ENCODE measurements at places on chromosomes 13 and 19.

- no peak for DNase-seq
Observed at GRCh38 chr19:7349231-7349591, 474 bp downstream of the ARHGEF18 start.

DNA sequence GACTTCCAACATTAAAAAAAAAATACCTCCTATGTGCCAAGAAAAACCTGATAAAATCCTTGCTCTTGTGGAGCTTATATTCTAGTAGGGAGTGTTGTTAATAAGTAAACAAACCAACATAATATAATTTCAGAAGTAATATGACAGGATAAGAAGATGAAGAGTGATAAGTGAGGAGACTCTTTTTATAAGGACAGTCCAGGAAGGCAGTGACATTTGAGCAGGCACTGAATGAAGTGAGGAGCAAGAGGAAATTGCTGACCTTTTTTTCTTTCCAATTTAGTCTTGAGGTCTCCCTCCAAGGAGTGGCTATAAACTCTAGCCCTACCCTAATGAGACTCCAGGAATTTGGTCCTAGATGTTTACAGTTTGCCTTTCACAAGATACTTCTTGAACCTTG lies 715.7 kb downstream of the SLITRK1 start:
- DNase-seq, result no peak

- DNase-seq, result no peak
Observed at GRCh38 chr13:27933118-27933517, 13.3 kb downstream of the PDX1 start.

DNA sequence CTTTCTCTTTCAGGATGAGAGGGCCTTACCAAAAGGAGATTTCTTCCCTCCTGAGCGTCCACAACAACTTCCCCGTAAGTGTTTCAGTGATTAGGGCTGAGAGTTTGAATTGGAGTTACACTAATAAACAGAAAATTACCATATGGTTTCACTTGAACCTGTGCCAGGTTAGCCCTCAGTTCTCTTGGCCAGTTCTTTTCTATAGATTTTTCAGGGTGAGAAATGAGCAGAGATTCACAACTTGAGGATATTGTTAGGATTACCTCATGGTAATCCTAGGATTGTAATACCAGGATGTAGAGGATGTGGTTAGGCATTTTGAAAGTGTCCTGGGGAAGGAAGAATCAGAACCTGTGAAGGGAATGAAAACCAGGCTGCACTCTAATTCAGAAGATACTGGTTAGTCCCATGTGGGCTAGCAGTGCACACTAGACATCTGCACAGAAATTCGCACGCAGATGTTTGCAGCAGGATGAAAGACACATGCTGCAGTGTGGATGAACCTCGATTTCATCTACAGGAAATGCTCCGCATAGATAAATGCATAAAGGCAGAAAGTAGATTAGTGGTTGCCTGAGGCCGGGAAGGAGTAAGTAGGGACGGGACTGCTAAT lies 24.1 kb downstream of the HNRNPM start:
- DNase-seq, result no peak

DNA sequence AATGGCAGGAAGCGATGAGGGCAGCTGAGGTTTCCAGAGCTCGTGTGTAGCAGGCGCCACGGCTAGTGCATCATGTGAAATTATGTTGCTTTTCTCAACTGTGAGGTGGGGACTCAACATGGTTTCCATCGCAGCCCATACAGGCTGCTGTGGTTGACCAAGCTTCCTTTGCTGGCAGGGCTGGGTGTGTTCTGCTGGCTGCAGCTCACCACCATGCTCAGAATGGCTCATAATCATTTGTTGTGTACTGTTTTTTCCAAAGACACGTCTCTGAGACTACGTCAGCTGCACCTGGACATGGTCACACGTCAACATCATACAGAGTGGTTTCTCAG lies 16.1 kb upstream of the RASA3 start:
- DNase-seq, result peak; percentile 86

- no peak for DNase-seq
Observed at GRCh38 chr13:112442483-112443090, 66.4 kb downstream of the SPACA7 start.

GRCh38 chr13:51733374-51734298 lies 70.3 kb downstream of the DHRS12 start:
- DNase-seq, result no peak

- DNase-seq, result no peak
Observed at GRCh38 chr19:13207237-13207845, 57.1 kb downstream of the IER2 start.

DNA sequence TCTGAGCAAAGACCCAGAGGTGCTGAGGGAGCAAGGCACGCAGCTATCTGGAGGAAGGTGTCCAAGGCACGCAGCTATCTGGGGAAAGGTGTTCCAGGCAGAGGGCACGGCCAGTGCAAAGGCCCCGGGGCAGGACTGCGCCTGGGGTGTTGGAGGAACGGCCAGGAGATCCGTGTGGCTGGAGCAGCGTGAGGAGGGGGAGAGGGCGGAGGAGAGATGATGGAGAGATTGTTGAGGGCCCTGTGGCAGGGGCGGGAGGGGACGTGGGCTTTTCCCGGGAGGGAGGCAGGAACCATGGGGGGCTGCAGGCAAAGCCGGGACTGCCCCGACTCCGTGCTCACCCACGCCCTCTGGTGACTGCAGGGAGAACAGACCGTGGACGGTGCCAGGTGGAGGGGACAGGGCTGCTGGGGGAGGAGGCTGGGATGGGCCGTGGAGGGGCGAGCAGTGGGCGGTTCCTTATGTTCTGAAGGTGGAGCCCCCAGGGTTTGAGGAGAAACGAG lies 13.3 kb upstream of the MISP start:
- DNase-seq, result peak; percentile 34

GRCh38 chr13:75296641-75297040 lies 185.3 kb downstream of the TBC1D4 start:
- no peak for DNase-seq

GRCh38 chr13:106709522-106709921 lies 141.6 kb upstream of the ARGLU1 start:
- no peak for DNase-seq

DNA sequence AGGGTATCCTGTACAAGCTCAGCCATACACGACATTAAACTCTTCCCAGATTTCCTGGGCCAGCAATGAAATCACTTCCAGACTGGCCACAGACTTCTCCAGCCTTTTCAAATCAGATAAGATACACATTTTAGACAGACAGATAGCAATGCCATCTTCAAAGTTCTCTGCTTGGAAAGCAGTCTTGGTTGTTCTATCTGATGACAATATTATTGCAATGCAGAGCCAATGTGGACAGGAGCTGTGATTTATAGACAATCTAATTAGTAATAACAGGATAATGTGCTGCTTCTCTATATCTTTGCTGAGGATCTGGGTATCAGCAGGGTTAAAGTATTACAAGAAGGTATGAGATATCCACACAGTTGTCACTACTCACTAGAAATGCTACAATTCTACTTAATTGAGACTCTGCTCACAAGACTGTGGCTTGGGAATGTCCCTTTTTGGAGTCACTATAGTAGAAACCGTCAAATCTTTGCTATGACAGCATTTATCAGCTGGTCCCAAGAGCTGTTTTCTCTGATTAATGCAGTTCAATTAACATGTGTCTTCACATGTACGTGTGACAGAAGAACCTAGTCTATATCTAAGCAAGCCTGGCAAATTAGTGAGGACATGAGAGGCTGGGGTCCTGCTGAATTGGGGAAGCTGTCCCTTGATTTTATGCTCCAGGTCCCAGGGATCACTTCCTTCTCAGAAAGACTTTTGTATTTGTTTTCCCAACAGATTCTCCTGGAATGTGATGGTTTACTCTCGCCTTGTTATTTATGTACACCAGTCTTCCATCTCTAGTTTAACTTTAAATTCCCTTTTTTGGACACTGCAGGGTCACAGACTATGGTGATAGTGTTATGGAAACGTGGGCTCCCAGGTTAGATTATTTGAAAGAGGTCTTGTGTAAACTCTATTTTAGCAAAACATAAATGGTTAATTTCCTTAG lies 68.8 kb downstream of the COL4A1 start:
- DNase-seq, result no peak

GRCh38 chr19:46698395-46699321 lies 18.3 kb downstream of the PRKD2 start:
- no peak for DNase-seq

GRCh38 chr19:3057275-3057714 lies 5.0 kb downstream of the TLE5 start:
- DNase-seq, result no peak

DNA sequence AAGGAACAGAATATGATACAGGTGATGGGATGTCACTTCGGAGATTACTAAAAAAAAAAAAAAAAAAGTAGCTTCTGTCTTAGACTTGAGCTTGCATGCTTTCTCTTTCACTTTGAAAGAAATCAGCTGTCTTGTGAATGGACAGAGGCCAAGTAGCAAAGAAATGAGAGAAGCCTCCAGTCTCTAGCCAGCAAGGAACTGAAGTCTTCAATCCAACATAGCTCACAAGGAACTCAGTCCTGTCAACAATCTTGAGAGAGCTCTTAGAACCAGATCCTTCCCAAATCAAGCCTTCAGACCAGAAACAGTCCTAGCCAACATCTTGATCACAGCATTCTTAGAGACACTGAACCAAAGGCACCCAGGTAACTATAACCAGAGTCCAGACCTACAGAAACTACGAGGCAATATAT lies 7.7 kb downstream of the N4BP2L2 start:
- no peak for DNase-seq

- DNase-seq, result no peak
Observed at GRCh38 chr19:13831537-13832467, 36.6 kb downstream of the ZSWIM4 start.

- DNase-seq, result no peak
Observed at GRCh38 chr13:101306773-101307172, 109.5 kb downstream of the NALCN start.

DNA sequence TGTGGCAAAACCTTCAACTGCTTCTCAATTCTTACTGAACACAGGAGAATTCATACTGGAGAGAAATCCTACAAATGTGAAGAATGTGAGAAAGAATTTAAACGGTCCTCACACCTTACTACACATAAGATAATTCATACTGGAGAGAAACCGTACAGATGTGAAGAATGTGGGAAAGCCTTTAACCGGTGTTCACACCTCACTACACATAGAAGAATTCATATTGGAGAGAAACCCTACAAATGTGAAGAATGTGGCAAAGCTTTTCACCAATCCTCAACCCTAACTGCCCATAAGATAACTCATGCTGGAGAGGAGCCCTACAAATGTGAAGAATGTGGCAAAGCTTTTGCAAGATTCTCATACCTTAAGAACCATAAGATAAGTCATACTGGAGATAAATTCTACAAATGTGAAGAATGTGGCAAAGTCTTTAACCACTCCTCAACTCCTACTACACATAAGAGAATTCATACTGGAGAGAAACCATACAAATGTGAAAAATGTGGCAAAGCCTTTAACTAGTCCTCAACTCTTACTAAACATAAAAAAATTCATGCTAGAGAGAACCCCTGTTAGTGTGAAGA lies 111.7 kb downstream of the ZNF100 start:
- no peak for DNase-seq

DNA sequence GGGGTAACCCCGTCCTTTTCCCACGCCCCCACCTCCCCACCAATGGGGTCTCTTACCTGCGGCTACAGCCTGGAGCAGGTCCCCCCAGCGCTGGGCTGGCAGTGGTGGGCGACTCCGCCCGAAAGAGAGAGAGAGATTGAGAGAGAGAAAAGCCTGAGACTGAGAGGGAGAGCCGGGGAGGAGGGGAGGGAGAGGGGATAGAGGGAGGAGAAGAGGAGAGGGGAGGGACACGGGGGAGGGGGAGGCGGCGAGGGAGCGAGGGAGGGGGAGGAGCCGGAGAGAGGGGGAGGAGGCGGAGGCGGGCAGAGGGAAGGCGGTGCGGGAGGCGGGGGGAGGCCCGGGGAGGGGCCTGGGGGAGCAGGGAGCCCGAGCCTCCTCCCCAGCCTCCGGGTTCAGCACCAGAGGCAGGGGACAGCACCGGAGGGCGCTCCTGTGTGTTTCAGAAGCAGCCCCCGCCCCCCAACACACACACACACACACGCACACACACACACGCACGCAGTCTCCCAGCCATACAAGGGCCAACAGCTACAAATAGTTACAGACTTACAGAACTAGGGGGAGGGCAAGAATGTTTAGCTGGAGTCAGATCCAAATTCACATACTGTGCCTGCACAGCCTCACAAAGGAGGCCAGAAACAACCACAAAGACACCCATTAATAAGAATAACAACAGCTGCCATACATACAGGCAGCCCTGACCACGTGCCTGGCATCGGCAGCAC lies at the start of gene SLC8A2:
TSS of gene SLC8A2 (minus strand) at position 161 of the 725 bp plus-strand sequence. CDS start 5,490 bp downstream, outside the sequence.
- DNase-seq, result peak; percentile 40

GRCh38 chr13:99916366-99917103 lies 55.0 kb downstream of the ZIC5 start:
- DNase-seq, result no peak
